ENCODE measurements at places on chromosomes 12 and 14. TPM values are rescaled to one million over a fixed set of nuclear protein-coding genes. Genes with fewer than 3 reads are reported as not detected.
A peak's percentile ranks its signal among the peaks of the same experiment; 100 is the strongest.

PRH2 gene
- not detected for total RNA-seq

SOAT2 gene
- total RNA-seq = 0.63 TPM

GRCh38 chr12:57623811-57624390 is 9.1 kb downstream of the B4GALNT1 start:
- DNase-seq = no peak

CAPZA3 gene
- not detected for total RNA-seq

DNA sequence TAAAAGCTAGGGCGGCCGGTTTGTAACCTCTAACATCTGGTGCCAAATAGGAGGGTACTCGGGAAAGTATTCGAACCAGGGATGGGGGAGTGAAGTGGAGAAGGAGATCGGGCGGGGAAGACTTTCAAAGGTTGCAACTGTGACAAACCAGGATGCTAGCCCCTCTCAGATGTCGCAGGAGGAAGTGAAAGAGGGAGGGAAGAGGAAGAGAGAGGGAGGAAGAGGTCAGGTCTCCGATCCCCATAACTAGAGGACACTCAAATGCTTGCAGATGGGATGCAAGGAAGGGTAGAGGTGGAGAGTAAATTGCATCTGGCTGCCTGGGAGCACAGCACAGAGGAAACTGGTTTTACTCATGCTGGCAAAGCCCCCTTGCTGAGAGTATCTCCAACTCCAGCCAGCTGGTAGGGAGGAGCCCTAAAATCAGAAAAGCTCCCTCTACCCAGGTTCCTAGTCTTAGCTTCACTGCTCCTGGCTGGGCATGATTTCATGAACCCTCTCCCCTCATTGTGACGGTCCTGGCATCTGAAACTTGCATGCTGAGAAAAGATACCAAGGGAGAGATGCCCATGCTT is 696.7 kb upstream of the TBX3 start:
- DNase-seq = no peak

GRCh38 chr12:6852651-6853354 is 853 bp downstream of the USP5 start:
- DNase-seq = peak; percentile 86
